ENCODE measurements at places on chromosomes 16 and 17.

DNA sequence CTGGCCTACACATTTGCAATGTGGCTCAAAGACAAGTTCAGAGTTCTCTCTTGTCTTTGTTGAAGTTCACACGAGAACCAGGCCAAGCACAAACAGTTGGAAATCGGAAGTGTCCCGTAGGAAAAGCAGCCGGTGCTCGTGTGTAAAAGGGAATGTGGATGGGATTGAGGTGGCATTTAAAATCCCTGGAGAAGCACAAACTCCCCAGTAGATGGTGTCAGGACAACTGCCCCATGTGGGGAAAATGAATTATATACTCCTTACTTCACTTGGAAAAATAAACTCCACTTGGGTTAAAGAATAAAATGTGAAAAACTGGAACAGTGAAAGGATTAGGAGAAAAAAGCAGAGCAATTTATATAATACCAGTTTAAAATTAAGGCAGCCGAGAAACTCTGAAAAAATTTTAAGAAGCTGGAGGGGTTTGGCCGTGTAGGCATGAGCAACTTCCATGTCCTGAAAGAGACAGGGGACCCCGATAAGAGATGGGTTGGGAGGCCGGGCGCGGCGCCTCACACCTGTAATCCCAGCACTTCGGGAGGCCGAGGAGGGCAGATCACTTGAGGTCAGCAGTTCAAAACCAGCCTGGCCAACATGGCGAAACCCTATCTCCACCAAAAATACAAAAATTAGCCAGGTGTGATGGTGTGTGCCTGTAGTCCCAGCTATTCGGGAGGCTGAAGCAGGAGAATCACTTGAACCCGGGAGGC lies 28.1 kb downstream of the CBFA2T3 start:
- DNase-seq = peak; percentile 11

- peak; percentile 87 for DNase-seq
Measured at GRCh38 chr16:81997738-81998137, 13.5 kb downstream of the SDR42E1 start.

DNA sequence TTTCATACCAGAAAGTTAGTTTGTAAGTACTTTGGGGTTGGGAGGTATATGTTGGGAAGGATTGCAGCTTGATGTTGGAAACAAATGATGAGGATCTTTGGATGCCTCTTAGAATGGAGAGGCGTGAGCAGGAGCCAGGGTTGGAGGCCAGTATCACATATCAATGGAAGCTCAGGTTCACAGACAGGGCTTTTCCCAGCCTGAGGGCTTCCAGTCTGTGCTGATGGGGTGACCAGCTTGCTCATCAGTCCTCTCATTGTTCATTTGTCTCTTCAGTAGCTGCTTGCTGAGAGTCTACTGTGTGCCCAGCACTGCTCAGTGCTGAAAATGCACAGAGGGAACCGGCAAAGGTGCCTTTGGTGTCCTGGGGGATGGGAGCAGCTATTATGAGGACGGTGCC lies 5.8 kb downstream of the DNAAF1 start:
- no peak for DNase-seq

DNA sequence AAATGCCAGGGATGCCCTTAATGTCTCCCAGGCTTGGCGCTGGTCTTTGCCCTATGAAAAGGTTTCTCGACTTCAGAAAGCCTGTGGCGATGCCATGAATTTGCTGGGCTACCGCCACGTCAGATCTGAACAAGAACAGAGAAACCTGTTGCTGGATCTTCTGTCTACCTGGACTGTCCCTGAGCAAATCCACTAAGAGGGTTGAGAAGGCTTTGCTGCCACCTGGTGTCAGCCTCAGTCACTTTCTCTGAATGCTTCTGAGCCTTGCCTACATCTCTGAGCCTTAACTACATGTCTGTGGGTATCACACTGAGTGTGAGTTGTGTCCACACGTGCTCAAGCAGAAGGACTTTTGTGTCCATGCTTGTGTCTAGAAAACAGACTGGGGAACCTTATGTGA lies 11.4 kb downstream of the CHST4 start:
- DNase-seq = peak; percentile 49

DNA sequence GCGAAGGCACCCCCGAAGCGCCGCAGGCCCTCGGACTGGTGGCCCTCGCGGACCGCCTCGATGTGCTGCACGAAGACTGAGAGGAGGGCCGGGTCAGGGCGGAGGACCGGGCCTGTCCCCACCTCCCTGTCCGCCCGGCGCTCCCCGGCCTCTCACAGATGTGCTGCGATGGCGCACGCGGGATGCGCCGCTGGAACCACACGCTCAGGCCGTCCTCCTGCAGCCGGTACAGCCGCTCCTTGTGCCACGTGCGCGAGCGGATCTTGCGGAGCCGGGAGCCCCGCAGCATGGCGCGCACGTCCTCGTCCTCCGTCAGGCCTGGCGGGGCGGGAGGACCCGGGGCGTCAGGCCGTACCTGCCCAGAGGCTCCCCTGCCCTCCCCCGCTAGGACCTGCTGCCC lies 11.3 kb downstream of the PLCD3 start:
- no peak for DNase-seq

GRCh38 chr17:62749926-62750325 lies 58.2 kb downstream of the MARCHF10 start:
- DNase-seq = no peak

GRCh38 chr17:78200451-78200850 lies 13.3 kb downstream of the AFMID start:
- DNase-seq = no peak

DNA sequence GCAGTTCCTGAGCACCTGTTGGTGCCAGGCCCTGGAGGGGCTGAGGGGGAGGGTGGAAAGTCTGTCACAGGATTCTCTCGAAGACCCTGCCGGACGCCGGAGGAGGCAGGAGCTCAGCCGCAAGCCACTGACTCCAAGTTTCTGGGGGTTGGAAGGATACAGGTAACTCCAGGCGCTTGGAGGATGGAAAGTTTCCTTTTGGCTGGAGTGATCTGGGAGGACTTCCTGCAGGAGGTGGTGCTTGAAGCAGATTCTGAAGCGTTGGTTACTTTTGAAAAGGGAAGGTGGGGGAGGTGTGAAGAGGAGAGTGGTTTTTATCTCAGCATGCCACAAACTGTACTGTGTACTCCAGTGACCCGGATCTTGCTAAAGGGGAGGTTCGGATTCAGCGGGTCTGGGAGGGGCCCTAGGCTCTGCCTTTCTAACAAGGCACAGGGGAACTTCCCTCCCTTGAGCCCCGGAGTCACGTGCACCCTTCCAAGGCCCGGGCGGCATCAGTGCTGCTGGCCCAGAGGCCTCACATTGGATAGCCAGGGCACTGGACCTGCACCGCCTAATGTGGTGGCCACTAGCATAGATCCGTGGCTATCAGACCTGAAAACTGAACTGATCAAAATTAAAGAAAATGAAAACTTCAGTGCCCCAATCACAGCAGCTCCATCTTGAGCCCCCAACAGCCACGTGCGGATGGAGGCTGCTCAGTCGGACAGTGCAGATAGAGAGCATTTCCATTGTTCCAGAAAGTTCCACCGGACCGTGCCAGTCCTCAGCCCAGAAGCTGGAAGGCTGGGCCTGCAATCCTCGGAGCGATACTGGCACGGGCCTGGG lies 42.2 kb upstream of the GSE1 start:
- no peak for DNase-seq

GRCh38 chr16:21646721-21647561 lies 5.5 kb downstream of the IGSF6 start:
- no peak for DNase-seq

DNA sequence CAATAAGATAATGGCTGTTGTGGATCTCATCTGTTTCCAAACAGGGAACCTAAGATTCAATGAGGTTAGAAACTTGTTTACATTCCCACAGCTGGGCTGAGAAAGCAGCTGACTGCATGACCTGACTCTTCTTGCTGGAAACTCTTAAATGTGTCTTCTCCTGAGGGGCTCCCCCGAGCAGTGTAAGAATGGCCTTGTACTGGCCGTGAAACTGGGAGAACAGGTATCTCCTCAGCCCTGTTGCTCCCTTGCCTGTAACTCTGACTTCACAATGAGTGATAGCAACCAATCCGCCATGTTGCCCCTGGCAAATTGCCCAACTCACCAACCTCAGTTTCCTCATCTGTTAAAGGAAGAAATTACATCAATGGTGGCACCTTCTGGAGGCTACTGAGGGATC lies 59.1 kb upstream of the CCL2 start:
- DNase-seq = no peak

DNA sequence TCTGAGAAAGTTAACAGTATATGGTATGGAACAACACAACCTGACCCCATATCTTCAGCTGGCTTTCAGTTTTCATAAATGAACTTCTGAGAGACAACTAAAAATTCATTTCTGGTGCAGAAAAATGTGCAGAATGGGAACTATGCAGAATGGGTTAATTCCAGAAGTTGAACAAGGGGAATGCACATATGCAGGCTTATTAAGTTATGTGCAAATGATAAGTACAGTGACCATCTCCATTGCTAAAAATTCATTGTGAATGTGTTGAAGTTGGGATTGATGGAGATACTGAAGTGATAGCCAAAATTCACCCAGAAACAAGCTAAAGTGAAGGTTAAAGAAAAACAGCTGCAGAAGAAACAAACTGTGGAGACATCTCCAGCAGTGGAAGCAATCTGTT lies 315.8 kb downstream of the CA10 start:
- no peak for DNase-seq

GRCh38 chr16:17543073-17543472 lies 72.3 kb upstream of the XYLT1 start:
- DNase-seq = no peak

DNA sequence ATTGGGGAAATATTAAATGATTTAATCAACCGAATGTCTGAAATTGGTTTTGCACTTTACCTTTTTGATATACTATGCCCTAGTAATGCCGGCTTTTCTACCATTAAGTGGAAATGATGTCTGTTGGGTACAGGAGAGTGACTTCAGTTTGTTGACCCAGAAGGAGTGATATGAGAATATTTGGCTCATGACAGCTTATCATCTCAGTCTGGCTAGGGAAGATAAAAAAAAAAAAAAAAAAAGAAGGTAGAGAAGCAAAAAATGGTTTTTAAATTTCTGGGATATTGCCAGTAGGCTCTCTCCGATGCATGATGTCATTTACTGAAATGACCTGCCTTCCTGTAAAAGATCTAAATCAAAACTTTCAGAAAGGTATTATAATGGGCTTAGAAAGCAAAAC lies 69.0 kb downstream of the CNTNAP4 start:
- DNase-seq = no peak

DNA sequence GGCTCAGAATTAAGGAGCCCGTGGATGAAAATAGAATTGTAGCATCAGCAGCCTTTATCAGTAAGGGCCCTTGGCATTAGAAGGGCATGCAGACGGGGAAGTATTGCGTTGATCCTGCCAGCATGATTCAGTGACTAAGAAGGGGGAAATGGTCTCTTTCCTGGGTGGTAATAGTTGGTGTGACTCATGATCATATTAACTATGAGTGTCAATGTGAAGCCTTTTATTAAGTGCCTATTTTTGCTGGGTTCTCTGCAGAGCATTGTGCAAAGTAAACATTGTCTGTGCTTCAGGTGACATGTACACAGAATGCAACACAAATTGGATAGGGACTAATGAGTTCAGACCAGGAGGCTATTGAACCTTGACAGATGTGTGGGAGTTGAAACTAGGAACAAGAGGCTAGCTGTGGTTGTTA lies 24.5 kb downstream of the RCVRN start:
- peak; percentile 67 for DNase-seq

- DNase-seq = no peak
Measured at GRCh38 chr17:65947831-65948230, 244.1 kb downstream of the CEP112 start.

DNA sequence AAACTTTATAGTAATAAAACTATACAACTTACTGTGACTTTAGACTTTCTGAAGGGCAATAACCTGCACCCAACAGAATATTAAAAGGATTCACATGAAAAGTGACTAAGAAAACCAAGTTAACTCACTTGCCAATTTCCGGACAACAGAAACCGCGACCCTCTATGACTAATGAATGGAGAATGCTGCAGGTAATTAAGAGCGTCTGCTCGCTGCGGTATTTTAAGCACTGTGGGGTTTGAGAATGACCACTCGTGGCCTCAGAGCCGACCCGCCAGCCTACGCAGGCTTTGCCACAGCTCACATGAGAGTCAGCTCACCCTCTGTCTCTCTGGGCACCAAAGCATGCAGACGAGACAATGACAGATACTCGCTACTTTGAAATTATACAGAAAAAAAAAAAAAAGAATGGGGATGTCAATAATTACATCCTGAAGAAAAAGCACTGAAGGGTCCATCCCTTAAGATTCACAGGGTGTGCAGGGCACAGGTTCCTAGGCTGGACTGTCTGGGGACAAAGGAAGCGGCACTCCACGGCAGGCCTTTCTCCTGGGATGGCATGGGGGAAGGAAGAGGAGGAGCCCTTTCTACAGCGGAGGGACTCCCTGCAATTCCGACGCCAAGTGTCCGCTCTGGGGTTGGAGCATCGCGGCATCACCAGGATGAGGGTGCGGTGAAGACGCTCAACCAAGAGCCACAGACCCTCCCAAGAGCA lies 35.0 kb downstream of the ZCCHC14 start:
- peak; percentile 97 for DNase-seq

- DNase-seq = no peak
Measured at GRCh38 chr16:281660-282255, 1.2 kb upstream of the PDIA2 start.

GRCh38 chr16:59116744-59117143 lies 382.6 kb upstream of the GOT2 start:
- DNase-seq = no peak

DNA sequence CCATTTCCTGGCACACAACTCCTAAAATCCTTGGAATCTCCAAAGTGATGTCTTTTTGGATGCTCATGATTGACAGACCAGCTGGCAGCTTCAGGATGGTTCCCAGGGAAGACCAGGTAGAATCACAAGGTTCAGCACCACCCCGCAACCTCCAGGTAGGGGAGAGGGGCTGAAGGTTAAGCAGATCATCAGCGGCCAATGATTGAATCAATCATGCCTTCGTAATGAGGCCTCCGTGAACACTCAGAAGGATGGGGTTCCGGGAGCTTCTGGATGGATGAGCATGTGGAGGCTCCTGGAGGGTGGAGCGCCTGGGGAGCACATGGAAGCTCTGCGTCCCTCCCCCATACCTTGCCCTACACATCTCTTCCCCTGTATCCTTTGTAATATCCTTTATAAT lies 185.9 kb downstream of the SEC14L1 start:
- no peak for DNase-seq

GRCh38 chr17:18111330-18111971 lies 2.9 kb downstream of the MYO15A start:
- DNase-seq = no peak

GRCh38 chr17:12362853-12363455 lies 302.7 kb upstream of the MYOCD start:
- DNase-seq = peak; percentile 55

- no peak for DNase-seq
Measured at GRCh38 chr17:34257299-34257985, 2.4 kb downstream of the CCL2 start.

- DNase-seq = peak; percentile 82
Measured at GRCh38 chr17:21511363-21512195, 135.4 kb downstream of the KCNJ12 start.

- DNase-seq = no peak
Measured at GRCh38 chr17:27553019-27553511, 77.9 kb upstream of the LGALS9 start.

DNA sequence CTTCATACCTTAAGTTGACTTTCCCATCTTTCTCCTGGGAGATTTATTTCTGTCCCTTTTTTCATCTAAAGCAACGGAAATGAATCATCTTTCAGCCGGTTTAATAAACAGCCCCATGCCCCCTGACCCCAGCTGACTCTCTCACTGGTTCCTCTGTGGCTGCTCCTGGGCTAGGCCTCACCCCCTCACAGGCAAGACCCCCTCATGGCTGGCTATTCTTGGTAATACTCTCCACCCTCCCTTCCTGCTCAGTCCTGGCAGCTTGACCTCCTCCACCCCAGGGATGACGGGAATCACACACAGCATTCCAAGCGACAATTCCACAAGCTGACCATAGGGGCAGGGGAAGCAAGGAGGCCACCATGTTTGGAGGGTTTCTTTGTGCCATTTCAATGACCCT lies 1.5 kb upstream of the ADAP2 start:
- peak; percentile 13 for DNase-seq

Data from EH (cell line).